ENCODE measurements at places on chromosomes 11 and 22. TPM values are rescaled to one million over a fixed set of nuclear protein-coding genes. Genes with fewer than 3 reads are reported as not detected.

HEPN1 gene
- total RNA-seq = not detected

MIOX gene
- total RNA-seq = 0.15 TPM

TYR gene
- total RNA-seq = not detected

CCDC73 gene
- total RNA-seq = not detected

PHOX2A gene
- not detected for total RNA-seq

COPB1 gene
- total RNA-seq = 345 TPM

APOL4 gene
- 1.3 TPM for total RNA-seq

NRIP3 gene
- 21.7 TPM for total RNA-seq

HMBS gene
- total RNA-seq = 10.3 TPM

SPCS2 gene
- total RNA-seq = 12.7 TPM

HBB gene
- not detected for total RNA-seq

ATG16L2 gene
- total RNA-seq = 12.2 TPM

HORMAD2 gene
- not detected for total RNA-seq

SYT13 gene
- total RNA-seq = not detected

CABP4 gene
- not detected for total RNA-seq

VWCE gene
- total RNA-seq = 8.4 TPM

MS4A2 gene
- total RNA-seq = not detected

SLC22A12 gene
- total RNA-seq = not detected

OR52I1 gene
- not detected for total RNA-seq

RHOD gene
- 20.2 TPM for total RNA-seq

C11orf65 gene
- total RNA-seq = 1.8 TPM

GCAT gene
- total RNA-seq = 27.6 TPM

TSSK2 gene
- total RNA-seq = not detected

PGA3 gene
- total RNA-seq = 2.0 TPM

SLC43A1 gene
- total RNA-seq = 15.3 TPM

CELF1 gene
- 99.4 TPM for total RNA-seq

SHISA8 gene
- not detected for total RNA-seq

CD59 gene
- 519 TPM for total RNA-seq

RIMBP3B gene
- total RNA-seq = not detected

MRGPRD gene
- total RNA-seq = not detected

TUB gene
- total RNA-seq = 4.5 TPM

BEST1 gene
- total RNA-seq = 13.1 TPM

MS4A7 gene
- total RNA-seq = not detected

TMEM191C gene
- 1.8 TPM for total RNA-seq

Data from smooth muscle cell of trachea (primary cell).